Activated T-helper 1 cell treated with anti-CD3 and anti-CD28 coated beads, Interleukin-2, amount 50 U/mL, for 16 hours (primary cell): ENCODE measurements at places on chromosomes 2 and 18.

- no peak for DNase-seq
Observed at GRCh38 chr18:50830544-50830943, 10.7 kb upstream of the MRO start.

- no peak for DNase-seq
Observed at GRCh38 chr18:22858121-22858520, 75.0 kb upstream of the RBBP8 start.

GRCh38 chr2:230217424-230217823 is 2.4 kb downstream of the SP110 start:
- no peak for DNase-seq

GRCh38 chr18:7256618-7257425 is 25.9 kb downstream of the LRRC30 start:
- DNase-seq = no peak

- no peak for DNase-seq
Observed at GRCh38 chr2:64267699-64268098, 123.5 kb upstream of the PELI1 start.

GRCh38 chr2:240439698-240440151 is 4.3 kb downstream of the GPC1 start:
- no peak for DNase-seq

DNA sequence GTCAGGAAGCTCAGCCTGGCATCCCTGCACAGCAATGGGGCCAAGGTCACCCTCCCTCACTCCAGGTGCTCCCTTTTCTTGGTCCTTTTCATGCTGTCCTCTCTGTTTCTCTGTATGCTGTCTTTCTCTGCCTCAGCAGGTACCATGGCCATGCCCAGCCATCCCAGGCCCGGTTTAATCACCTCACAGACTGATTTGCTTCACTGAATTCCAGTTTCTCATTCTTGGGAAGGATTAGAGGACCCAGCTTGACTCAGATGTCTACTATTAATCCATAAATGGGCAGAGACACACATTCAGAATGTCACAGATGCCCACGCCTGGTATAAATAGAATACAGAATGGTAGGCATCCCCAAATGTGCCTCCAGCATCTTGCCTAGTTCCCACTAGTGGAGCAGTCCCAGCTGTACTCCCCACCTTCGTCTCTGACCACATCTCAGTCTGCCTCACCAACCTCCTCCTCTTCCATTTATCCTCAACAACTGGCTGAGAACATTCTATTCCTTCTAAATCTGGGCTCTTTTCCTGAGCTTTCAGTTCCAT is 14.2 kb upstream of the L3MBTL4 start:
- DNase-seq = no peak

DNA sequence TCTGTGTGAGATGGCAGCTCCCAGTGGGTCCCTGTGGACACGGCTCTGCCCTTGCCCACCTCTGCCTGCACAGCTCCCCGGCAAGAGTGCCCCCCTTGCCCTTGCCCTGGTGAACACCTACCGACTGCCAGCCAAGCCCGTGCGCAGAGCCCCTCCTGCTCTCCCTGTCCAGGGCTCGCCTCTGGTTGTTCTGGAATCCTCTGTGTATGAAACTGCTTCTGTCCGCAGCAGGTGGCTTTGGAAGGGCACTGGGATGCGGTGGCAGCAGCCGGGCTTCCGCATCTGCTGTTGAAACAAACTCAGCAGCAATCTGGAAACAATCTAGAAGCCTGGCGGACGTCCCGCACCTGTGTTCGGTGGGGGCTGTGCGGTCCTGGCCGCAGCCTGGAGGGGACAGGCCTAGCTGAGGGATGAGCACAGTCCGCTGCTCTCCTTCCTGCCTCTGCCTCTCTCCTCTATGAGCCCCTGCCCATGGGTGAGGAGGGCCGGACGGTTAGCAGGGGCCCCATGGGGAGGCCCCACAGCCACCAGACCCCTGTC is 34.0 kb upstream of the KLF11 start:
- DNase-seq = no peak

- no peak for DNase-seq
Observed at GRCh38 chr2:219573166-219573565, 1.1 kb downstream of the INHA start.

DNA sequence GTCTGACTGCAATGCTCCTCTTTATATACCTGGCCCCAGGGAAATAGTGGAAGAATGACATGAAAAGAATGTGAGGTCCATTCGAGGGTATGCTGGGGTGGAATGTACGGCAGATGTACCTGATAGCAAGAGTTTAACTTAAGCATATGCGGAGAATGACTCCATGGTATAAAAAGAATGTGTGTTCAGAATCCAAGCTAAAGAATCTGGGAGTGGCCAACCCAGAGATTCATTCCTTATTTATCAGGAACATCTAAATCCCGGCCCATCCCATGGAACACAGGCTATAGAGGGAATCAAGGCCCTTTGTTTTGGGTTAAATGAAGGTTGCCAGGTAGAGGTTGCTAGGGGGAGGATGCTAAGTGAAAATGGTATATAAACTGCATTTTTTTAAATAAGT is 150.0 kb downstream of the ZNF385B start:
- DNase-seq = no peak

- no peak for DNase-seq
Observed at GRCh38 chr2:154603682-154604081, 94.8 kb upstream of the KCNJ3 start.

GRCh38 chr2:12895017-12895416 is 178.3 kb downstream of the TRIB2 start:
- DNase-seq = no peak

GRCh38 chr2:46684661-46685060 is 205.3 kb downstream of the TMEM247 start:
- no peak for DNase-seq

- no peak for DNase-seq
Observed at GRCh38 chr18:30487962-30488361, 554.6 kb downstream of the DSC3 start.

DNA sequence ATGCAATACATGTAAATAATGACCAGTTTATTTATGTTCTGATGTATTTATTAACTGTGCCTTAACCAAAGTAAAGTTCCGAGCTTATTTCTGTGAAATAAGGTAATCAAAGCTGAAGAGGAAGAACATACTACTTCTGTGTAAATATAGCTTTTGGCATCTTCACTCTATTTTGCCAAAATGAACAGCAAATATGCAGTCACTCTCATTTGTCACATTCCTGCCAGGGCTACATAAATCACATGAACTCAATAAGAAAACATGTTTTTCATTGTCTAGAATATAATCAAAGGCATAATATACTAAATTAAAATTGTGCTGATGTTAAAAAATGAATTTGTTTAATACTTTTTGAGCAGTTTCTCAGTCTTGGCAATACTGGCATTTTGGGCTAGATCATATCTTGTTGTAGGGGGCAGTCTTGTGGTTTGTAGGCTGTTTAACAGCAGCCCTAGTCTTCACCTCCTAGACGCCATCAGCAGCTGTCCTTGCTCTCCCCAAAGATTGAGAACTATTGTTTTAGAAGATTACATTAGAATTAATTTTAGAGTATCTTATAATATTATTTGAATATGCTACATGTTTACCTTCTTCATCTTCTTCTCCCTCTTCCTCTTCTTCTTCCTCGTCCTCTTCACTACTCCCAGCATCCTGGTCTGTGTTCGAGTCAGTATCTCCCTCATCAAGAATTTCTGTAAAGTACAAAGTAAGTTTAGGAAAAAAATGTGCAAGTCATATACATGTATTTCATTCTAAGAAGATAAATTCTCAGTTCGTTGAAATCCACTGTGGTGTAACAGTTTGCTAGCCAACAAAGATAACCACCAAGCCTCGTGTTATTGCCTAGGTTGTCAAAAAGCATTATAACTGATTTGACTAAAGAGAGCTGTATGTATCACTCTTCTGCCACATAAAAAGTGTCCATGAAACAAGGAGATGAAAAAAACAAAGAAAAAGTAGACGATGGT is 41.5 kb downstream of the CWC22 start:
- no peak for DNase-seq

DNA sequence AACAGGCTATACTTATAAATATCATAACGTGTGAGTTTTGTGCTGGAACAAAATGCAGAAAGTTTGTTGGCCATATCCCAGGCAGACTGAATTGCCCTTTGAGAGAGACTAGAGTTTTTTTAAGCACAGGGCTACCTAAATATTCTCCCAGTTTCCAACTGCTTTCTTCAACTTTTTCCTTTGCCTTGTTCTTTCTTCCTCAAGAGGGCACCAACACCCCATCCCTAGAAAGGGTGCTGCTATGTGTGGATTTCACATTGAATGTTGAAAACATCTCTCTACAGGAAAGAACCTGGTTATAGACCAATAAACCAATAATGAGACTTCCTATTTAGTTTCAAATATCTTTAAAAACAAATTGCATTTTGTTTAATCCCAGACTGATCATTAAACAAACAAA is 87.9 kb downstream of the ICOS start:
- no peak for DNase-seq

DNA sequence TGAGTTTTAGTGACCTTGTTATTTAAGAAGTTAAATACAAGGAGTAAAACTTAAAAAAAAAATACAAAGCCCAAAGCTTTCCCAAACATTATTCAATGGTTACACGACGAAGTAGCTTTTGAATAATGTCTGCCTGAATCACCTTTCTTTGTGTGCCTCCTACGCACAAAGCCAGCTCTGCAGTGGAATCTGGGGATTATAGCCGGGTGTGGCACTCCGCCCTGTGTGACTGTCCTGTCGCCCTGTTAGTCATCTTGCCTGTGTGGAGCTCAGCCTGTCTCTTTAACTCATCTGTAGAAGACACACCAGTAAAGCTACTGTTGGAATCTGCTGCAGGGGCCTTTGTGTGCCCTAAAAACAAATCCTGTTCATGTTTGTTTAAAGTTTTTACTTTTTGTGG is 79.4 kb upstream of the TCF7L1 start:
- DNase-seq = no peak

DNA sequence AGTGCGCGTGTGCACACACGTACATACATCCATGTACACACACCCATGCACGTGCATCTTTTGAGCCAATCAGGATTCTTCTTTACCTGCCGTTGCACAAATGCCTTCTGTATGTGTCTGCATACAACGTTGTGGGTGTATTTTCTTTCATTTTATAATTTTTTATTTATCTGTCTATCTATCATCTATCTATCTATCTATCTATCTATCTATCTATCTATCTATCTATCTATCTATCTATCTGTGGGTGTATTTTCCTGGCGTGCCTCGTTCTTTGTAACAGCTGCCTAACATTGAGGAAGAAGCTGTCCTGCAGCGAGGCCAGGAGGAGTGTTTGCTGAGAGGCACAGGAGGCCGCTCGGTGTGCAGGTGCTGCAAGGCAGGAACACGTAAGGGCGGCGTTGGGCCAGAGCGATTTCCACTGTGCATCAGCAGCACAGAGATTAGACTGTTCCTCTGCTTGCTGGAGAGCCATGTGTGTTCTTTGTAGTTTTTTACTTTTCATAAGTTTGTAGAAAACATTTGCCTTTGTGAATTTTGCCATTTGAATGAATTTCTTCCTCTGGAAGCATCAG is 84.4 kb downstream of the DGKD start:
- DNase-seq = no peak

DNA sequence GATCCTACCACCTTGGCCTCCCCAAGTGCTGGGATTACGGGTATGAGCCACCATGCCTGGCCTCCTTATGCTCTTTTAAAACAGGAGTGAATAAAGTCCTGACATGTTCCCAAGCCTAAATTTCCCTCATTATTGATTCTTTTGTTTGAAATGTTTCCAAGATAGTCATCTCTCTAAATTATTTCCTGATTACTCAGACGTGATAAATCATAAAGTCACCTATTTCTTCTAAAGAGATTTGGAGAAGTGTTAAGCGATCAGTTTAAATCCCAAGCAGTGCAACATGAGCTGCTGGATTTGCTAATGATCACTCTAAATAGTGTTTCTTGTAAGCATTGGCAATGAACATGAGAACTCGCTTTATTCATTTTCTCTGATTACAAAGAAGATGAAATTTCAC is 51.8 kb downstream of the PMAIP1 start:
- no peak for DNase-seq

DNA sequence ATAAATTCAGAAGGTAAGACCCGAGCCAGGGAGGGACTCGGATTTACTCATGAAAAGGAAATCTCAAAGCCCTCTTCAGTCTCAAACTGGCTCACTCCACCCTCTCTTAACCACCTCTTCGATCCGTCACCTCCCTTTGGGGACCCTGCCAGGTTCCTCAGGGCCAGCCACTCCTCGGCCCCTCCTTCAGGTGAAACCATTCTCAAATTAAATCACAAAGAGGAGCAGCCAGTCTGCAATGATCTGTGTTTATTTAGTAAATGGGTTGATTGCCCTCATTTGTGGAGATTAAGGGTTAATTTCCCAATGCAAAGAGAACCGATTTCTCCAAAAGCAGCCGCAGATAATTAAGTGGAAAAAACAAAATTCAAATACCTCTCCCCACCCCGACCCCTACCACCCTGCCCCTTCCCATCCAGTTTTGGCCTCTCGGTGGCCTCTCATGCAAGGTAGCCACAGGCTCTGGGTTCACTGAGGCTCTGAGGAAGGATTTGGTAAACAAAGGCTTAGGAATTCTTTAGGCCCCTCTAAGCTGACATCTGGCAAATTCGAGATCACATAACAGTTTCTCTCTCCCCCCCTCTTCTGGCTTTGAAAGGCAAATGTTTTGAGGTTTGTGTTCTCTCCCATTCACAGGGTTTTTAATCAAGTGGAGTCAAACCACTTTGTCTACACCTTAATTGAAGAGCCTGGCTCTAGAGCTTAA is 10.3 kb upstream of the FZD7 start:
- no peak for DNase-seq

GRCh38 chr2:64582774-64583340 is 58.7 kb downstream of the AFTPH start:
- DNase-seq = no peak

DNA sequence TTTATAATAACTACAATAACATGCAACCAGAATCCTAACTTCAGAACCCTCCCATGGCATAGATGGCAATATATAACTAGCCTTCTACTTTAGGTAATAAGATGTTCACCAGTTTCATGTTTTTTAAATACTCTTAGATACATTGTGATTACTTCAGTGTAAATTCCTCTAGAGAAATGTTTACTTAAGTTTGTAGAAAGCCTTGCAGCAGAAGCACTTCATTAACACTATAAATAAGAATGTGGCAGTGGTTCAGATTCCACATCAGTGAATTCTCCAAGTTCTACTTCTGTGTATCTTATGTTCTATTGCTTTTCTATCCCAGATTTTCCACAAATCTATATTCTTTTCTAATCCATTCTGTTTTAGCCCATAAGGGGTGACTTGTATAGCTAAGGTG is 1.2 kb upstream of the RAD51AP2 start:
- DNase-seq = no peak

GRCh38 chr2:152347076-152347475 is 12.1 kb downstream of the FMNL2 start:
- no peak for DNase-seq

DNA sequence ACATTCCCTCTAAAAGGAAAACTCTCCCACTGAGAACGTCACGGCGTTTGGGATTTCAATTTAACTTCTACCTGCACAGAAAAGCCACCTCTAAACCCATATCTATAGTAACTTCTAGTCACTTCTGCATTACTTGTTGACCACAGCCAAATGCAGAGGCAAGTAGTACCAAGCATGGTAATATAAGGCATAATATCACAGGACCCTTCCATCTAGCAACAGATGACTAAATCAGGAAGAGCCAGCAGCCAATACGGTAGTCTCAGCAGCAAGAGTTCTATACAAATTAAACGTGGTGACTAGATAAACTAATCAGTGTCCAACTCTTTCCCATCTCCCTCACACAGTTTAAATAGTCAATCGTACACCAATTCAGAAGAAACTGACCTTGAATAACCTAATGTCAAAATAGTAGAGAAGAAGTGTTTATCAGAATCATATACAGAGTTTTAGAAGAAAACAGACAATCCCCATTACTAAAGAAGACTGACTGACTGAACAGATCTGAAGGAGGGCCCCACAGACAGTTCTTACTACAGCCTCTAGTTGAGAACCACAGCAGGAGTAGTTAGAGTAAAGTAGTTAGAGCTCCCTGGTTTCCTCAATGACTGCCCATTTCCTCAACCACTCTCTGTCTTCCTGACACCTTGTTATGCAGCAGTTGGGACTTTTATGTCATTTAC is 30.0 kb downstream of the MEMO1 start:
- no peak for DNase-seq
